ENCODE measurements at places on chromosomes 13 and 19. TPM values are rescaled to one million over a fixed set of nuclear protein-coding genes. Genes with fewer than 3 reads are reported as not detected.

DNA sequence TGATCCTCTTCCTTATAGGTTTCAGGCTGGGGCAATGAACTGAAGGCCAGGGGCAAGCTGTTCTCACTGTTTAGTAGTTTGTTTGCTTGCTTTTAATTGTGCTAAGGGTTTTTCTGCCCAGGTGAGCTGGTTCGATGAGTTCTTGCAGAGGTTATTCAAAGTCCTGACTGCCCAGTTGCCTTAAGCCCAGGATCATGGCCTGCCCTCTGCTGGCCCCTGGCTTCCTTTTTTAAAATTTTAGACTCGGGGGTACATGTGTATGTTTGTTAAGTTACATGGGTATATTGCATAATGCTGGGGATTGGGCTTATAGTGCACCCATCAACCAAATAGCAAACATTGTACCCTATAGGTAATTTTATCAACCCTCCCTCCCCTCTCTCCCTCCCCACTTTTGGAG is 65.7 kb downstream of the ZNF536 start:
- no peak for DNase-seq

DNA sequence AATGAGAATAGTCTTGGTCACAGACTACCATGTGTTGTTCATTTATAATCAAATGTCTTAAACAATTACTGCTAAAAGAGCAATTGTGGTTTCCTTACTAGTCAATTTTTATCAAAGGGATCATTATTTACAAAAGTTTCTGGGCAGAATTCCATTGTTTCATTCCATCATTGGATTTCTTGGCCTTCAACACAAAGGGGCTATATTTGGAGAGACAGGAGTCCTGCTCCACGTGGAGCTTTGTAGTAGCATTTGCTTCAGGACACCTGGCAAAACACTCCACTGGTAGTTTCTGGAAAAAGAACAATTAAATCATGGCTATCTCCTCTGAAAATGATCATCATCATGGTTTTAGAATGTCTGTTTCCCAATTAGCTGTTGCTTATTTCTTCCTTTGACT is 22.3 kb upstream of the STARD13 start:
- DNase-seq, result no peak

- DNase-seq, result no peak
Measured at GRCh38 chr13:113536461-113537110, 46.1 kb upstream of the DCUN1D2 start.

- DNase-seq, result no peak
Measured at GRCh38 chr19:32802840-32803239, 66.7 kb downstream of the SLC7A9 start.

DNA sequence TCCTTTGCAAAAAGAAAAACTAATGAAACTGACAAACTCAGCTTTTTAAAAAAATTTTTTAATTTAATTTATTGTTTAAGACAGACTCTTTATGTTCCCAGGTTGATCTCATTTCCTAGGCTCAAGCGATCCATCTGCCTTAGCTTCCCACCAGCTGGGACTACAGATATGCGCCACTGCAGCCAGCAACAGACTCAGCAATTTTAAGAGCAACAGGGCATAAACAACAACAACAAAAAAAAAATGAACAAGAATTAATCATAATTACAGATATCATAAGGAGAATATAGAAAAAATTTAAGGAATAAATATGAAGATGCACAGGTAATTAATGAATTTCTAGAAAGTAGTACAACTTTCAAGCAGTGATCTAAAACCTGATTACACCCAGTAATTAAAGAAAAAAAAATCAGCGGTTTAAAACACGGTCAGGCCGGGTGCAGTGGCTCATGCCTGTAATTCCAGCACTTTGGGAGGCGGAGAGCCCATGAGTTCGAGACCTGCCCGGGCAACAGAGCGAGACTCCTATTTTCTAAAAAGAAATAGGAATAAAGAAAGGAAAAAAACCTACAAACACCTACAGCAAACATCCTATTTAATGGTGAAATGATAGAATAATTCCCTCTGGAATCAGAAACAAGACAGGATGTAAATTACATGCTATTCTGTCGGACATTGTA is 1.4 kb downstream of the ZNF699 start:
- DNase-seq, result no peak

DNA sequence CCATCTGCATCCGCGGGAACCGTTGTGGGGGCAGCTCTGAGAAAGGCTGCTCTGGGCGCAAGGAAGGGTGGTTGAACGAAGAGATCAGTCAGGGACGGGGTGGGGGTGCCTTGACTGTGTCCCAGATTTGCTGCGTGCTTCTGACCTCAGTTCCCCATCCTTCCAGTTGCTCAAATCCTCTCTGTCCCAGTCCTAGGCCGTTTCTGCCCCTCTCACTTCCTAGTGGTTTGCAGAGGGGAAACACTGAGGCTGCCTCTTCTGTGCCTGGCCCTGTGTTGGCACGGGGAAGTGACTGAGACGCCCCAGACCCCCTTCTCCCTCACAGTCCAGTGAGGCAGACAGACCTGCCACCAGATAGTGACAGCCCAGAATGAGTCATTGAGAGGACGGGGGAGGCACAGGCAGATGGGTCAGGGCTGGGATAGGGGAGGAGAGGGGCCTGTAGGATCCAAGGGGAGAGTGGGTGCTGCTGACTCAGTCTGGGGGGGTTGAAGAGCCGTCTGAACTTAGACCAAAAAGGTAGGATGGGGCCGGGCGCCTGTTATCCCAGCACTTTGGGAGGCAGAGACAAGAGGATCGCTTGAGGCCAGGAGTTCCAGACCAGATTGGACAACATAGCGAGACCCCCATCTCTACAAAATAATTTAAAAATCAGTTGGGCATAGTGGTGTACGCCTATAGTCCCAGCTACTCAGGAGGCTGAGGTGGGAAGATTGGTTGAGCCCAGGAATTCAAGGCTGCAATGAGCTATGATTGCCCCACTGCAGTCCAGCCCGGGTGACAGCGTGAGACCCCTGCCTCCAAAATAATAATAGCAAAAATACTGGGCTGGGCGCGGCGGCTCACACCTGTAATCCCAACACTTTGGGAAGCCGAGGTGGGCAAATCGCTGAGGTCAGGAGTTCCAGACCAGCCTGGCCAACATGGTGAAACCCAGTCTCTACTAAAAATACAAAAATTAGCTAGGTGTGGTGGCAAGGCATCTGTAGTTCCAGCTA is 26.5 kb downstream of the NUMBL start:
- no peak for DNase-seq

Gene SRRM5
- 0.42 TPM for total RNA-seq

Gene ZNF723
- total RNA-seq, result not detected

Gene NHLRC3
- total RNA-seq, result 23.8 TPM

Data from colonic mucosa (tissue), 4 donors.